ENCODE measurements at places on chromosomes 5 and 9. TPM values are rescaled to one million over a fixed set of nuclear protein-coding genes. Genes with fewer than 3 reads are reported as not detected.

GRCh38 chr5:149618581-149619248 lies 37.4 kb downstream of the ARHGEF37 start:
- H3K36me3 ChIP-seq, result no peaks in the 10 kb centered on the region
- peaks cover 29% of the 10 kb centered on the region for H3K4me1 ChIP-seq
- no peak overlapping the region for H3K27ac ChIP-seq
- no peak overlapping the region for H3K4me3 ChIP-seq

DNA sequence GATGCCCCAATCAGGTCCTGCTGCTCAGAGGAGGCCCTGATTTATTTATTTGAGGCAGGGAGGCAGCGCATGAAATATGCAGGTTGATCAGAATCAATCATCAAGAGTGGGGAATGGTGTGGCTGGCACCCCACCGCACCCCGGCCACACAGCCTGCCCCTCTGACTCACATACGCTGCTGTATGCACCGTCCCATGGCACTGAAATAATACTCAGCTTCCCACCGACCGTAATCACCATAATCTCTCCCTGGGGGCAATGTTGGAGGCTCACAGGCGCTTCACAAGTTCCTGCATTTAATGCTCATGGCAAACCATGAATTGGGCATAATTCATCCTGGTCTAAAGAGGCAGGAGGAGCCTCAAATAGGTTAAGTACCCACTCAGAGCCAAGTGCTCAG lies 141.2 kb upstream of the TBC1D2 start:
- H3K36me3 ChIP-seq, result no peaks in the 10 kb centered on the region

GRCh38 chr5:33401482-33402390 lies 39.0 kb upstream of the TARS1 start:
- H3K36me3 ChIP-seq, result no peaks in the 10 kb centered on the region
- no peaks in the 10 kb centered on the region for H3K27me3 ChIP-seq
- H3K4me1 ChIP-seq, result no peaks in the 10 kb centered on the region

DNA sequence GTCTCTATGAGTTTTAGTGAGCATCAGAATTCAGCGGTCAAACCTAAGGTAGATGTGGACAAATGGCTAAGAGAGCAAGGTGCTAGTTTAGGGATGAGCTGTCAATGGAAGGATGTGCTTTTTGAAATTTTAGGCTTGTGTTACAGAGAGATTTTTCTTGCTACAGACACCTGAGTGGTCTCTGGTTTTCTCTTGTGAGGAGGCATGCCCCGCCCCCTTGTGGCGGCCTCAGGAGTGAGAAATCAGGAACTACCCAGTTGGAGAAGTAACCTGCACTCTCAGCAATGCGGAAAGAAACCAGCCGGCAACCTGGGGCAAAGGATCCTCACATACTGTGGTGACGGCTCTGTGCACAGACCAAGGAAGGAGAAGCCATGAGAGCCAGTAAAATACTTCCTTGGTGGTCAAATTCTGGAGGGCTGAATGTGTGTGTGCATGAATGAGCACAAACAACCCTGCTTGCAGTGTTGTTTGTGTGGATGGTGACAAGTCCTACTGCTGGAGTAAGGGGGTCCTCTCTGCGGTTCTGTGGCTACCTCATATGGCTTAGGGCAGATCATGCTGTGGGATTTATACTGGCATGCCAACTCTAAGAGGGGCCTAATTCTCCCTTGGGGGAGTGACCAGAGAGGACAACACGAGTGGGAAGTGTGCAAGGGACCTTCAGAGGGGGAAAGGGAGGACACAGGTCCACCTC lies 16.7 kb upstream of the HSD17B4 start:
- H3K27ac ChIP-seq, result no peak overlapping the region
- DNase-seq, result peak; percentile 80
- H3K36me3 ChIP-seq, result no peaks in the 10 kb centered on the region
- peaks cover 13% of the 10 kb centered on the region for H3K27me3 ChIP-seq
- H3K4me1 ChIP-seq, result peaks cover 12% of the 10 kb centered on the region
- no peak overlapping the region for H3K4me3 ChIP-seq

DNA sequence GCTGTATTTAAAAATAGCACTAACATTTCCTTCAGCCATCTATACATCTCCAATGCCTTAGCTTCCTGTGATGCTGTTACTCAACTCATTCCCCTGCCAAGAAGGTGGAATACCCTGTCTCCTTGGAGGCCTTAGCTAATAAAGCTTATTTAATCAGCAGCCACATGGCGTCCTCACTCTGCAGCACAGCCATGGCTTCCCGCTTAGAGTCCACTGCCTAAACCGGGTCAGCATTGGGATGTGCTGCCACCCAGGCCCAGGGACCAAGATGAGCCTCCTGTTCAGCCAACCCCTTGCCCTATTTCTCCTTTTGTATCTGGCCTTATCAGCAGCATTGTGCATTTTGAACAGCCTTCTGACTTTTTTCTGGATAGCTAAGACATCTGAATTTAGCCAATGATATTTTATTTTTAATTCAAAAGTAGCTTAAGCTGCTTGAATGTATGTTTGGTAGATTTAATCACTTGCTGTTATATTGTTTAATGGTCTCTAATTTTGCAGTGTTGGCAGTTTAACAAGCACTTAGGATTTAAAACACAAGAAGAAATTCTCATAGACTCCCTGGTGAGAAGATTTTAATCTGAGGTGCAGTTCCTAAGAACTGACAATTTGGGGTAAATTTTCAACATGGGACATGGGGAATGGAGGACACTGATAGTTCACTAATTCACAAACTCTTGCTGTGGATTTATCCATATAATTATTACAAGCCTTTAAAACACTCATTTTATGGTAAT lies 113.0 kb downstream of the RPS23 start:
- H3K36me3 ChIP-seq, result no peaks in the 10 kb centered on the region
- no peak for DNase-seq
- H3K4me3 ChIP-seq, result no peak overlapping the region
- H3K4me1 ChIP-seq, result peaks cover 2% of the 10 kb centered on the region
- H3K27me3 ChIP-seq, result no peaks in the 10 kb centered on the region

DNA sequence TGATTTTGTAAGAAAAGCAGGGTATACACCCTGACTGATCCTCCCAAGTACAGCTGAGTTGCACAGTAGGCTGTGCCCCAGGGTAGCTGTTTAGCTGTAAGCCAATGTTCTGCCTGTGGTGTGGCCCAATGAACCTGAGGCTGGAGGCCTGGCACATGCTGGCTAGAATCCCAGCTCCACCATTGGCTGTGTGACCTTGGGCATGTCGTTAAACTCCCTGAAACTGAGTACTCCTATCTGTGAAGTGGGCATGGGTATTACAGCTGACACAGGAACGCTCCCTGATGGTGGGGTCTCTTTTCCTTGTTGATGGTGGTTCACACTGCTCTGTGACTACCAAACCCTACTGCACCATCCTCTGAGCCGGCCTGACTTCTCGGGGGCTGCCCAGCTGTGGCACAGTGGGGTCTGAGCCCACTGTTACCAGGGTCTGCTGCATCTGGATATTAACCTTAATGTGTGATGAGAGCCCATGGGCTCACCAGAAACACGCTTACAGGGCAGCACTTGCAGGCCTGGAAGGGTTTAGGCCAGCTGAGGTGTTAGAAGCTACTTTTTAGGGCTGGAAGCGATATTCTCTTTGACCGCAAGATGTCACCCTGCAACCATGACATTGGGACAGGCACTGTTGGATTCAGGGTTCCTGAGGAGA lies 7.0 kb upstream of the GADD45G start:
- peaks cover 51% of the 10 kb centered on the region for H3K27me3 ChIP-seq
- H3K36me3 ChIP-seq, result no peaks in the 10 kb centered on the region
- no peak overlapping the region for H3K27ac ChIP-seq
- H3K4me1 ChIP-seq, result peaks cover 2% of the 10 kb centered on the region
- peak; percentile 73 for DNase-seq

- H3K4me1 ChIP-seq, result no peaks in the 10 kb centered on the region
- H3K27ac ChIP-seq, result no peak overlapping the region
- H3K36me3 ChIP-seq, result no peaks in the 10 kb centered on the region
- peaks cover 25% of the 10 kb centered on the region for H3K27me3 ChIP-seq
- no peak for DNase-seq
Observed at GRCh38 chr5:72010430-72010829, 96.8 kb upstream of the MAP1B start.

DDX4 gene
- 0.29 TPM for total RNA-seq

NR2F1-AS1 gene
- not detected for total RNA-seq

SLC36A2 gene
- not detected for total RNA-seq

DNA sequence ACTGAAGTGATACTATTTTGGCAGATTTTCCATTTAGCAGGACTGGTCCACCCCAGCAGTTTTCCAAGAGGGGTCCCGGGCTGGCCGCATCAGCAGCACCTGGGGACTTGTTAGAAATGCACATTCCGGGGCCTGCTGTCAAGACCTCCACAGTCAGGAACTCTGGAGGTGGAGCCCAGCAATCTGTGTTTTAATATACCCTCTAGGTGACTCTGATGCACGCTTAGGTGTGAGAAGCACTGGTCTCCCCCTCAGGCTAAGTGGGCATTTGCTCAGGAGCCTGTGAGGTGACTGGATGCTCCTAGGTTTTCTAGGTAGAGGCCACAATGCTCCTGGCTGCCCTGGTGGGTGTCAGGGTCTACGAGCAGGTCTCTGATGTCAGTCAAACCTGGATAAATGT lies 81.7 kb downstream of the DCP2 start:
- no peak for DNase-seq
- H3K4me3 ChIP-seq, result no peak overlapping the region
- no peak overlapping the region for H3K27ac ChIP-seq
- H3K27me3 ChIP-seq, result no peaks in the 10 kb centered on the region
- H3K4me1 ChIP-seq, result peaks cover 17% of the 10 kb centered on the region

DNA sequence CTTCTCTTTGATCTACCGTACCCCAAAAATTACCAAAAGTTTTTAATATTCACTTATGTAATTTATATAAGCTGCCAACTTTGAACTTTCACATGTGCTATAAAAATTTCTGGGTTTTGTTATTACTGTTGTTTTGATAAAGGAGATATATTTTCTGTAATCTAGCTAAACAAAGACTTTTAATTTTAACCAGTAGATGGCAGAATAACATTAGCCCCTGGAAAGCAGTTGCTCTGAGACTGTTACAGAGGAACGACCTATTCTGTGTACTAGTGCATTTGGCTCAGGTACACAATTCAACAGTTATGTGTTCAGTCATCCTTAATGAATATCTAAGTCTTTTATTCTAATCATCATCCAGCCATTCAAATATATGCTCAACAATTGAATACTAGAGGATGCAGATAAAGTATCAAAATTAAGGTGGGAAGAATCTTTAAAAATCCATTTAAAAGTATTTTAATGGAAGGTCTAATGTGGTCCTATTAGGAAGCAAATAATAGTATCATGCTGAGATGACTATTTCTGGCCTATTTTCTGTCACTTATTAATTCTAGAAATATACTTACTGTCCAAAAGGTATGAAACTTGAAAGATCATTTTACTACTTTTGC lies 8.6 kb downstream of the KLHL9 start:
- no peaks in the 10 kb centered on the region for H3K27me3 ChIP-seq
- H3K27ac ChIP-seq, result no peak overlapping the region
- peaks cover 33% of the 10 kb centered on the region for H3K4me1 ChIP-seq
- H3K4me3 ChIP-seq, result no peak overlapping the region

DNAJC25 gene
- 3.6 TPM for total RNA-seq

GRXCR2 gene
- not detected for total RNA-seq

LAMC3 gene
- not detected for total RNA-seq

EGFLAM gene
- total RNA-seq, result not detected

DNA sequence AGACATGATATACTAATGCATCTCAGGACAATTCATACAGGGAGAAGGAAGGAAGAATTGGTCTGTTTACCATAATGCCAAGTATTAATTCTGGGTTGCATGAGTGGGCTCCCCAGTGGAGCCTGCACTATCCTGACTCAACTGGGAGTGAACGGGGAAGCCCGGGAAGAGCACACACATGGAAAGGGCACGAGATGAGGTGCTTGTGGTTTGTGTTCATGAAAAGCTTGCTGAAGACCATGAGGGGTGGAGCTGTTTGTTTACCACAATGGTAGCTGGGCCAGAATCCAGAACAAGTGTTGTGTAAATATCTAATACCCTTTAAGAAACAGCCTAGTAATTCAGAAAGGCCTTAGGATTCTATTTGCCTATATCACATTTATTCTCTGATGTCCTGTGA lies 44.6 kb downstream of the POC5 start:
- no peaks in the 10 kb centered on the region for H3K27me3 ChIP-seq
- peaks cover 34% of the 10 kb centered on the region for H3K36me3 ChIP-seq
- no peak overlapping the region for H3K27ac ChIP-seq
- no peak overlapping the region for H3K4me3 ChIP-seq
- DNase-seq, result no peak
- peaks cover 36% of the 10 kb centered on the region for H3K4me1 ChIP-seq

DNA sequence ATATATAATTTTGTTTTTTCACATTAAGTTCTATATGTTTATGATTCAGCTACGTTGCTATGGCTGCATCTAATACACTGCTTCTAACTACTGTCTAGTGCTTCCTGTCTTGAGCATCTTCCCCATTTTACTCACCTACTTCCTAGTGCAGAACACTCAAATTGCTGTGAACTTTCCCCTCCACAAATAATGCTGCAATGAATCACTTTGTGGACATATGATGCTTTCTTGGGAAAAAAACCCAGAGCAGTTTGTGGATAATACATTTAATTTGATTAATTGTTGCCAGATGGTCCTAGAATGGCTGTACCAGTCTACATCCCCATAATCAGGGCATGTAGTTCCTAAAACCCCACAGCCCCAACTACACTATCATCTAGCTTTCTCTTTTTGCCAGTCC lies 18.5 kb downstream of the CD180 start:
- peaks cover 55% of the 10 kb centered on the region for H3K4me1 ChIP-seq
- no peak for DNase-seq
- H3K4me3 ChIP-seq, result no peak overlapping the region

- no peaks in the 10 kb centered on the region for H3K4me1 ChIP-seq
- no peaks in the 10 kb centered on the region for H3K36me3 ChIP-seq
- no peak overlapping the region for H3K4me3 ChIP-seq
- no peak for DNase-seq
Observed at GRCh38 chr5:58786711-58787303, 203.9 kb downstream of the RAB3C start.

- DNase-seq, result no peak
- H3K4me3 ChIP-seq, result no peak overlapping the region
- no peaks in the 10 kb centered on the region for H3K4me1 ChIP-seq
- H3K27ac ChIP-seq, result no peak overlapping the region
- no peaks in the 10 kb centered on the region for H3K36me3 ChIP-seq
Observed at GRCh38 chr9:14985419-14985818, 75.2 kb upstream of the FREM1 start.

- H3K4me1 ChIP-seq, result no peaks in the 10 kb centered on the region
- H3K27me3 ChIP-seq, result no peaks in the 10 kb centered on the region
- DNase-seq, result no peak
- no peak overlapping the region for H3K27ac ChIP-seq
- no peaks in the 10 kb centered on the region for H3K36me3 ChIP-seq
- no peak overlapping the region for H3K4me3 ChIP-seq
Observed at GRCh38 chr9:11702548-11702947, 990.6 kb upstream of the TYRP1 start.
